ENCODE measurements at places on chromosomes 6 and 20.

- no peak for DNase-seq
Observed at GRCh38 chr6:105326216-105326615, 76.7 kb downstream of the PREP start.

- DNase-seq: no peak
Observed at GRCh38 chr6:108115598-108116058, 41.1 kb upstream of the OSTM1 start.

DNA sequence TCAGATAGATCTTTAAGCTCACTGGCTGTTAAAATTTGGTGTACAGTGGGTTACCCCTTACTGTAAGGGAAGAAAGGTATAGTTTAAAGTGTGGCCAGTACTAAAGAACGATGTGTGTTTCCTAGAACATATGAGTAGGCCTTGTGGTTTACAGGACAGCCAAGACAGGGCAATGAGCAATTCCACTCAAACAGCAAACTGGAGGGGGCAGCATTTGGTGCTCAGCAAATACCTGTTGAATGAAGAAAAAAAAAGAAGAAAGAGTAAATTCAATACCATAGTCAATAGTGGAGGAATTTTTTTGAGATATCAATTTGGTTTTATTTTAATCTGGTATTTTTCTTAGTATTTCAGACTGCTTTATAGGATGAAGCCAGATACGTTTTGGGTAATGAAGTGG, 3.8 kb upstream of the NCOA5 start:
- no peak for DNase-seq

DNA sequence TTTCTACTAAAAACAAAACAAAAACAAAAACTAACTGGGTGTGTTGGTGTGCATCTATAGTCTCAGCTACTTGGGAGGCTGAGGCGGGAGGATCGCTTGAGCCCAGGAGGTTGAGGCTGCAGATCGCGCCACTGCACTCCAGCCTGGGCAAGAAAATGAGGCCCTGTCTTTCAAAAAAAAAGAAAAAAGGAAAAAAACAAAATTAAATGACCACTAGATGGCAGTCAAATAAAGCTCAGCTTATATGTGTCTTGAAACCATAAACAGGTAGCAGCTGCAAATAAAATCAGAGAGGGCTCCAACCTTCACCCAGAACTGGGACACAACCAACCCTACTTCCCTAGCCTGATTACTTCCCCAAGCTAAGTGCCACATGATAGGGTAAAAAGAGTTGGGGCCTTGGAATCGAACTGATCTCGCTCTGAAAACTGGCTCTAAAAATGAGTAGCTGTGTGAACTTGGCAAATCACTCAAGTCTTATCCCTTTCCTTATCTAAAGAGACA, 67.1 kb upstream of the ADGRF4 start:
- DNase-seq: no peak

GRCh38 chr6:96235927-96236326, 220.2 kb downstream of the FUT9 start:
- DNase-seq: no peak

GRCh38 chr20:16541226-16541625, 32.0 kb downstream of the KIF16B start:
- DNase-seq: no peak

GRCh38 chr6:147547369-147547902, 38.9 kb downstream of the SAMD5 start:
- no peak for DNase-seq

GRCh38 chr6:107458672-107459282, 587 bp downstream of the PDSS2 start:
- no peak for DNase-seq

DNA sequence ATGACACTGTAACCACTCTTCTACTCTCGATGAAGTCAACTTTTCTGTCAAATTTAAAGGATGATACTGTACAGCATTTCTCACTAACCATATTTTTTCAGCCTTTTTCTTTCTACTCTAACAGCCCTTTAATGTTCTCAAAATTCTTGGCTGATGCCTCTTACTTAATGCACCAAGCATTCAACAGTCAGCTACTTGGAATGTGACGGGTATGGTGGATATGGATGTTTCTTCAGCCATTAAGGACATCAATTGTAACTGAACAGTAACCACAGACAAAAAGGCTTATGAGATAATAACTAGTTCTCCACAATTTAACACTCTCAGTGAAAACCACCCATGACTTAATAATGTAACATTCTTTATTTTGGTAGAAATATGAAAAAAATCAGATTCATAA, 467.2 kb upstream of the ZNF337 start:
- DNase-seq: no peak

DNA sequence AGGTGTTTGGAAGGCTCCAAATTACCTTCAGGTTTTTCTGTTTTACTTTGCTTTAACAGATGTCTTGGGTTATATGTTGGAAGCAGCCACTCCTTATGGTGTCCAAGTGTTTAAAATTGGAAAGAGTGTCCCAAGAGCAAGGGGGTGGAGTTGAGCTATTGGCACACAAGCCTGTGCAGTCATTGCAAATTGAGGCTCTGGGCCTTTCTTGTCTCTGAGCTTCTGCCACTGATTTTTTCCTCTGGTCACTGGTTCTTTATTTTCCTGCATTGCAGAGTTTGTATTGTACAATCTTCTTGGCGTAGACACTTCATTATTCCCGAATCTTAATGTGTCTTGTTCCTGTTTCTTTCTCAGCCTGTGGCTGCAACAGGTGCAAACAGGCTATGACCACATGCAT, 598.8 kb downstream of the RNF144B start:
- DNase-seq: no peak

GRCh38 chr6:111715321-111715720, 109.6 kb upstream of the TRAF3IP2 start:
- DNase-seq: no peak

DNA sequence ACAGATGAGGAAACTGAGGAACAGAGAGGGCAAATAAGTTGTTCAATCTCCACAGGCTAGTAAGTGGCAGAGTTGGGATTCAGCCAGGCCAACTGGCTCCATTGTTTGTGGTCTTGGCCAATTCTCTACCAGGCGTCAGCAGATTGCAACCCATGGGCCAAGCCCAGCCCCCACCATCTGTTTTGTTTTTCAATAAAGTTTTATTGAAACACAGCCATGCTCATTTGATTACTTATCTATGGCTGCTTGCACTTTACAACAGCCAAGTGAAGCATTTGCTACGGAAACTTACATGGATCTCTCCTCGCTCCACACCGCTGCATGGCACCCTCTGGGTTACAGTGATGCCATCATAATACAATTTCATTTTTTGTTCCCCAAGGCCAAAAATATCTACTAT, 90.8 kb downstream of the ZNF217 start:
- DNase-seq: no peak

DNA sequence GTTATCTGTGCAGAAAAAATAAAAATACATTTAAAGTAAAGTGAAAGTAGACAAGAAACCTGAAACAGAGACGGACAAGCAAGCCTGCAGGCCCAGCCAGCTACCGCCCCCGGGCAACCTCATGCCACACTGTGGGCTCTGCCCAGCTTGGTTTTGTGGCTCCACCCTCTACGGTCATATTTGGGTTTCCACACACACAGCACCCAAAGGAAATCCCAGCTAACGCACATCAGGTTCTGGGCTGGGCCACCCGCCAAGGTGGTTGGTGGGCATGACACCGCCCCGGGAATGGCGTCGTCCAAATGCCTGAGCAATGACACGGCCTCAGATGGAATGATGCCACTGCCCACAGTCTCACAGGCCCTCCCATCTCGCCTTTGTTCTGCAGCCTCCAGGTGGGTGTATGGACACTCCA, 22.9 kb downstream of the FAM110A start:
- DNase-seq: no peak

GRCh38 chr20:18191306-18191705, 53.6 kb downstream of the KAT14 start:
- DNase-seq: no peak
